T follicular helper cell (primary cell): ENCODE measurements at places on chromosomes 2 and 18.

- DNase-seq, result no peak
These were observed 146.8 kb downstream of the LNPK start for GRCh38 chr2:175855236-175855635.

GRCh38 chr2:28676152-28676835, 75.3 kb upstream of the PPP1CB start:
- no peak for DNase-seq

DNA sequence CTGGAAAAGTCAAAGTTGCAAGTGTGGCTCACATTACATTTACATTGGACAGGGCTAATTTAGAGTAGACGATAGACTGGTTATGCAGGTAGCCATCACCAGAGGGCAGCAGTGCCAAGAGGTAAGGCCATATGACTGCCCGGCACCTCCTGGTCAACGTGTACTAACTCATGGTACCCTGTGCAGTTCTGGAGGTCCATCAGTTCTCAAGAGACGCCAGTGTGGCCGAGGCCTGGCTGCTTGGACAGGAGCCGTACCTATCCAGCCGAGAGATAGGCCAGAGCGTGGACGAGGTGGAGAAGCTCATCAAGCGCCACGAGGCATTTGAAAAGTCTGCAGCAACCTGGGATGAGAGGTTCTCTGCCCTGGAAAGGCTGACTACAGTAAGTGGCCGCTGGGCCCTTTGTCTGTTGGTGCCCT, 65.8 kb upstream of the EML6 start:
- DNase-seq, result no peak

GRCh38 chr2:6878549-6878948, 972 bp downstream of the RSAD2 start:
- DNase-seq, result no peak

- no peak for DNase-seq
These were observed 186.2 kb downstream of the STK39 start for GRCh38 chr2:168060986-168061750.

GRCh38 chr2:223890721-223891120, 53.3 kb upstream of the AP1S3 start:
- no peak for DNase-seq

DNA sequence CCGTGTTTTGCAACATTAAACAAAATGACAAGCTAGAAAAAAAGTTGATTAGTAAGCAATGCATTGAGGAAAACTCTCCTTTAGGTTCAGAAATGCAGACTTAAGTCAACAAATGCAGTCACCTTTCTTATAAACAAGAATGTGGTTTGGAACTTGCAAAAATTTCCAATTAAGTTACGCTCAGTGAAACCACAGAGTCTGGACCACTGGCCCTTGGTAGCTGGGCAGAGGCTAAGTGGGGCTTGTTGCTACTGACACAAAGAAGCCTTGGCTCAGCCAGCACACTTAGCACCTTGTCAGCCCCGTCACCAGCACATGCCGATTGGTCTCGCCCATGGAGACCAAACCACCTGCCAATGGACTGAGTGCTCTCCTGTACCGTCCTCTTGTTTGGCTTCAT, 53.0 kb downstream of the SMIM21 start:
- DNase-seq, result no peak

DNA sequence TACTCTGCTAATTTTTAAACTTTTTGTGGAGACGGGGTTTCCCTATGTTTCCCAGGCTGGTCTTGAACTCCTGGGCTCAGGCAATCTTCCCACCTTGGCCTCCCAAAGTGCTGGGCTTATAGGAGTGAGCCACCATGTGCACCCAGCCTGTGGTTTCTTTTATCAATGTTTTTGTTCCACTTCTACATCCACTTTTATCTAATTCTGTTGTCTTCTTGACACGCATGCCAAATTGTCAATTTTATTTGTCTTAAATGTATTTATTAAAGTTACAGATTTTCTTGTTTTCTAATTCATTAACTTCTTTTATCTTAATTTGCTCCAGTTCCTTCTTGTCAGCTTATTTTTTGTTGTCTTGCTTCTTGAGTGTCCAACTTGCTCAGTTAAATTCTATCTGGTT, 43.8 kb upstream of the ASPRV1 start:
- DNase-seq, result no peak

GRCh38 chr2:134558208-134558830, 160.5 kb downstream of the TMEM163 start:
- no peak for DNase-seq

DNA sequence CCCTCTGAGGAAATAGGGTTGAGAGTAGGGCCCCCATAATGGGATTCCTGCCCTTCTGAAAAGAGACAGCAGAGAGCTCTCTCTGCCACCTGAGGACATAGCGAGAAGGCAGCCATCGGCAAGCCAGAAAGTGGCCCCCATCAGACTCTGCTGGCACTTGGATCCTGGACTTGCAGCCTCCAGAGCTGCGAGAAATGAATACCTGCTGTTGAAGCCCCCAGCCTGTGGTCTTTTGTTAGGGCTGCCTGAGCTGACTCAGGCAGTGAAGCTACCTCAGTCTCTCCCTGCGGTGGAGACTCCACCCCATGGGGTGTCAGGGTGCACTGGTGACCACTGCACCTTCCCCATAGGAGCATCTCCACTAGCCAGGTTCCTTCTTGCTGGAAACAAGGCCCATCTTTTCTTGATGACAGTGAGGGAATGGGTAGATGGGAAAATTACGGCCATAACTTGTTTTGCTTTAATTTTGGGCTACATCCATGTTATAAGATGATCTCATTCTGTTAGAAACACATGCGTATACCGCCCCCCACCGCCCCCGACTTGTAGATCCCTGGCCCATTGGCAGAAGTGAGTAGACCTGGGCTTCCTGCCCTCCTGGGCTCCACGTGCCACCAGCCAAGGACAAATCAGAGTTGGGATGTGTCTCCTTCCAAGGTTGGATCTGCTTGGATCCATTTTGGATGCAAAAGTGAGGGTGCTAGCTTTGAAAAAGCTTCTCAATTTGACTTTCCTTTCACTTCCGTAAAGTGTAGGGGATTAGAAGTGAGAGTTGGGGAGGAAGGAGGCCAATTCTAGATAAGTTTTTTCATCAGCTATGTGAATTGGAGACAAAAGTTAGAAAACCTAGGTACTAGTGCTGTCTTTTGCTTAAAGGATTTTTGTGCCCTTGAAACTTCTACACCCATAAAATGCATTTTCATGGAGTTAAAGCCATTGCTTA, 42.9 kb downstream of the NCK2 start:
- no peak for DNase-seq

DNA sequence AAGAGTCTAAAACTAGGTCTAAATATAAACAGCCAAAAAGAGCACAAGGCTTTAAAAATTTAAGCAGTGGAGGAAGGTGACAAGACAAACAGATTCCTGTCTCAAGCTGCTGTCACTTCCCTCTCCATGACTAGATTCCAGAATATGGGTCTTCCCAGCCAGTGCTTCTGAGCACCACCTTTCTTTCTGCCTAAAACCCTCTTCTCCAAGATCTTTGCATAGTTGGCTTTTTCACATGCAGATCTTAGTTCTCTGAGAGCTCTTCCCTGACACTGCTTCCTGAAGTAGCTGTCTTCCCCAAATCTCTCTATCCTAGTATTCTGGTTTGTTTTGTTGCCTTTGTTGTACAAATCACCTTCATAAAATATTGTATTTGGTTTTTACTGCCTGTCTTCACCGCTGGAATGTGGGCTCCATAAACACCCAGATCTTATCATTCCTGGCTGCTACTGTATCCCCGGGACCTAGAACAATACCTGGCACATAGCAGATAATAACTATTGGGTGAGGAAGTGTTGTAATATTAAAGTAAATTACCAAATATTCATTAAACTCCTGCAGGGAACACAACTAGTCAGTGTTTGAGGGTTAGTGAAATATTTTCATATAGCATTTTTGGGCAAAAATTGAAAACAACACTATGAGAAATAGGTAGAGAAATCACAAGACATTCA, 150.2 kb downstream of the CCDC85A start:
- DNase-seq, result no peak
